ENCODE measurements at places on chromosomes 1 and 21. TPM values are rescaled to one million over a fixed set of nuclear protein-coding genes. Genes with fewer than 3 reads are reported as not detected.

SAMD13 gene
- total RNA-seq, result 0.59 TPM

PTPN14 gene
- 27.2 TPM for total RNA-seq

- no peaks in the 10 kb centered on the region for H3K36me3 ChIP-seq
- H3K4me3 ChIP-seq, result no peak overlapping the region
- H3K27ac ChIP-seq, result no peak overlapping the region
- no peaks in the 10 kb centered on the region for H3K4me1 ChIP-seq
Observed at GRCh38 chr1:117653732-117654492, 48.1 kb downstream of the TENT5C start.

GRCh38 chr1:58926152-58926551 is 142.3 kb upstream of the JUN start:
- H3K27ac ChIP-seq, result no peak overlapping the region
- H3K4me1 ChIP-seq, result peaks cover 12% of the 10 kb centered on the region
- DNase-seq, result no peak
- H3K4me3 ChIP-seq, result no peak overlapping the region
- no peaks in the 10 kb centered on the region for H3K36me3 ChIP-seq
- no peaks in the 10 kb centered on the region for H3K27me3 ChIP-seq
